ENCODE measurements at places on chromosomes 2 and 18.

GRCh38 chr2:103880081-103880834 lies 973.7 kb upstream of the POU3F3 start:
- no peak for DNase-seq

DNA sequence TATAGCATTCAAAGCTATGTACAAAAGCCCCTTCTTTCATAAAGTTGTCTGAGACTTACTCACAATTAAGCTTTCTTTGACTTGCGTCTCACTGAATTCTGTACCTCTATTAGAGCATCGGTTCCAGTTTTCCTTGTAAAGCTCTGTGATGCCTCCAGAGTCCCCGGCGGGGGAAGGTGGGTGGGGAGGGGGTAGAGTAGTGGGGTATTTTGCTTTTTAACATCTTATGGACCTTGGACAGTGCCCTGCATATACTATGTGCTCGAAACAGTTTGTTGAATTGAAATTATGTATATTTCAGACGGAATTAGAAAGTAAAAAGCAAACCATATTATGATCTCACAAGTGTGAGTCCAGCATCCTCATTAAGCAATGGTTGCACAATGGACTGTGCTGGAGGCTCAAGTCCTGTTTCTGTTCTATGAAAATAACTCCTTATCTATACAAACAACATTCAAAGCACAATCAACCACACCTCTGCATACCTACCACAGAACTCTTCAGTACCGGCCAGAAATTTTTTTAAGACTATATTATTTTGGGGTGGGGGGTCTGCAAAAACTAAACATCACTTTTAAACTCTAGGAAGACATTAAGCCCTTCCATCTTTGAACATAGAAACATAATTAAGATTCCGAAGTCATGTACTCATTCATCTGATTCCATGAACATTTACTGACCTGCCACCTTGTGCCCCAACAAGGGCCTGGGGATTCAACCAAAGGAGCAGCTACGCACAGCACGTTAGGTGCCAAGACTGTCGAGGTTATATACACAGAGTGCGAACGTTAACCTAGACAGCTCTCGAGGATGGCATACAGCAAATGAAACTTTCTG lies 908 bp downstream of the STAT1 start:
- peak; percentile 84 for DNase-seq

- peak; percentile 65 for DNase-seq
Measured at GRCh38 chr2:169771021-169771420, 27.6 kb upstream of the SSB start.

DNA sequence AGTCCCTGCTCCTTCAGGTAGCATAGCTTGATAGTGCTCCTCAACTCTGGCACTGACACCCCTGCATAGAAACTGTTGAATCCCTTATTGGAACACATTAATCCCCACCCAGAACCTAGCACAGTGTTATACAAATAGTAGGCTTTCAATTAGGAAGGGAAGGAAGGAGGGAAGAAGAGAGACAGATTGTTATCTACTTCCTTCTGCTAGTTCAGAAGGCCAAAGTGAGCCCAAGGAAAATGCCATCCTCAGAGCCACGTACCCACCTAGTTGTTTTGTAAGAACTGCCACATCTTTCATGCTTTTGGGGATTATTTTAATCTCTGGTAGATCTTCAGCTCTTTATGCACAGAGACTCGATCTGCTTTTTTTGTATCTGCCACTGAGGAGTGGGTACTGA lies 75.1 kb downstream of the CLHC1 start:
- no peak for DNase-seq

- peak; percentile 40 for DNase-seq
Measured at GRCh38 chr2:35410431-35411061, 945.0 kb upstream of the CRIM1 start.

- DNase-seq = no peak
Measured at GRCh38 chr18:58896734-58897508, 32.2 kb downstream of the ZNF532 start.

- DNase-seq = no peak
Measured at GRCh38 chr18:23137097-23137635, 1.9 kb downstream of the CABLES1 start.

- DNase-seq = peak; percentile 85
Measured at GRCh38 chr2:202033317-202034248, at the start of gene FZD7. FZD7 (plus strand) TSS chr2:202033855; CDS start chr2:202034648, 793 bp downstream.

DNA sequence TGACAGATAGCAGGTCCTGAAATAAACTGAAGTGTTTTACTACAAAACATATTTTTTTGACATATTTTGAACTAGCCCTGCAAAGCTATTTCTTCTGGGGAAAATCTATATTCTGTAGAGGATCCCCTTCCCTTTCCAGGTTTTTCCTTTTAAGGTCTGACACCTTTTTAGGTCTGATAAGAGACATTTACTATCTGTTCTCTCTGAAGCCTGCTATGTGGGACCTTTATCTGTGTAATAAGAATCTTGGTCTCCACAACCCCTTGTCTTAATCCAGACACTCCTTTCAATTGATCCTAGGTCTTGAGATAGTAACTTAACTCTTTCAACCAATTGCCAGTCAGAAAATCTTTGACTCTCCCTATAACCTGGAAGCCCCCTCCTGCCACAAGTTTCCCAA lies 5.5 kb upstream of the PDK1 start:
- no peak for DNase-seq

- no peak for DNase-seq
Measured at GRCh38 chr2:85717308-85718008, 23.3 kb downstream of the GNLY start.

DNA sequence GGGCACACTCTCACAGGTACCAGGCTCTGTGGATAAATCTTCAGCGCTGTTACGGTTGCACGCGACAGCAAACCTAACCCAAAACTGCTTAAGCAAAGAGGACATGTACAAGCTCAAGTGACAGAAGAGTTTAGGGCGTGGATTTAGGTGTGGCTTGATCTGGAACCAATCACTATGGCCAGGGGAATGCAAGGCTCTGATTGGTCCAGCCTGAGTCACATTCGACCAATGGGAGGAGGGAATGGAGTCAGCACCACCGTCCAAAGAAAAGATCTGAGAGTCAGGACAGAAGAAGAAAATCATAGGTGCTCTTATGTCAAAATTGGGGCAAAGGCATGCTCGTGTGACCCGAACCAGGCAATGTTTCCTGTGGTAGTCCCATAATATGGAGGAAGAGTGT lies 139.0 kb downstream of the TRIM43 start:
- DNase-seq = no peak

DNA sequence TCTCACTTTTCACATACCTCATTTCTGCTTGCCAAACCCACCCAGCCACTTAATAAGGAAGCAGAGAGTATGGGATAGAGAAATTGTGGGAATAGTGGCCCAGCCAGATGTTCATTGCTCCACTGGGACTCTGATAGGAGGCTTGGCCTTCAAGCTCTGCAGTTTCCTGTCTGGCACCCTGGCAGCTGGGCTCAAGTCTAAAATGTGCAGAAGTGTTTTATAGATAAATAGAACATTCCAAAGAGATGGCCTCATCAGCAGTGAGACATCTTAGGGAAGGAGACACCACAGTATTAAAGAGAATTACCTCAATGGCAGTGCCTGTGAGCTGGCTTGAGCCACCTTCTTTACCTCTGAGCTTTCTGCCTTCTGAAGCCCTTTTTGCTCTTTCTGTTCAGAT lies 24.7 kb downstream of the COPS7B start:
- no peak for DNase-seq

GRCh38 chr18:51582551-51582950 lies 385.1 kb upstream of the MEX3C start:
- DNase-seq = no peak

- no peak for DNase-seq
Measured at GRCh38 chr2:213161759-213162515, 10.5 kb upstream of the IKZF2 start.

DNA sequence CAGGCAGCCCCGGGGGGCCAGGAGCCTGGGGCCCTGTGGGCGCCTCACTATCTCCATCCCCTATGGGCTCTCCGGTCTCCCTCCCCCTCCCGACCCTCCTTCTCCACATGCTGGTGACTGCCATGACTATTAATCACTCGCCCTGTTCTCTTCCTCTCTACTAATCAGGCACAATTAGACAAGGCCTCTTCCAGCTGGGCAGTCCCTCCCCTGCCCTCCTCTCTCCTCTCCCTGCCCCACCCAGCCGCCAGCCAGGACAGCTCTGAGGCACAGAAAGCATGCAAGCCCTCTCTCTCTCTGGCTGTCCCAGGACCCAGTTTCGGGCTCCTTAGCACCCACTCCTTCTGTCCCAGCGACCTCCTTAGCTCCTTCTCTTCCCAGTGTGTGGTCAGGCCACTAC lies 5.8 kb downstream of the ASIC4 start:
- no peak for DNase-seq

DNA sequence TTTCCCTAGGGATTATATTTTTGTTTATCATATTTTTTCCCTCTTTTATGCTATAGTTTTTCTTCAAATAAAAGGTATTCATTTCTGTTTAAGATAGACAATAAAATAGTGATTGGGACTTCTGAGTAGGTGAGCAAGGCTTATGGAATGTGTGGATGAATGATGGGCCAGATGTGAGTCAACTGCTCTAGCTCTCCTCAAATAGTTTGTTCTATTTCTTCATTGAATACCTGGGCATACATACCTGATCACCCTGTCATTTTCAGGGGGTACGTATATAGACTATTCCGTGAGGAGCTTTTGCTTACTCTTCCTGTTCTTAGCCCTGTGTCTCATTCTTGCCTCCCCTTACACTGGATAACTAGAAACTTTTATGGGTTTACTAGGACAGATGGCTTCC lies 41.9 kb downstream of the BABAM2 start:
- no peak for DNase-seq

- no peak for DNase-seq
Measured at GRCh38 chr2:240460781-240461431, 25.4 kb downstream of the GPC1 start.

DNA sequence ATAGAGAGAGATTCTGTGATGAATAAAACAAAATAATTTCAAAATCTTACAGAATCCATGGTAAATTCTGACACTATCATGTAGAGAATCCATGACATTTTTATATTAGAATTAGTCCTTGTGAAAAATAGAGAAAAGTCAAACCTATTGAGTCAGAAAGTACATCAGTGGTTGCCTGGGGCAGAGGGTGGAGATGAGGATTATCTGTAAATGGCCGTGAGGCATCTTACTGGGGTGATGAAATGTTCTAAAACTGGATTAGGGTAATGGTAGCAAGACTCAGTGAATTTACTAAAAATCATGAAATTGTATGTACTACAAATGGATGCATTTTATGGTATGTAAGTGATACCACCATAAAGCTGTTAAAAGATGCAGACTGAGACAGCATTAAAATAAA lies 323.1 kb downstream of the SLC8A1 start:
- no peak for DNase-seq

- DNase-seq = no peak
Measured at GRCh38 chr2:182870227-182870626, 3.8 kb upstream of the FRZB start.

DNA sequence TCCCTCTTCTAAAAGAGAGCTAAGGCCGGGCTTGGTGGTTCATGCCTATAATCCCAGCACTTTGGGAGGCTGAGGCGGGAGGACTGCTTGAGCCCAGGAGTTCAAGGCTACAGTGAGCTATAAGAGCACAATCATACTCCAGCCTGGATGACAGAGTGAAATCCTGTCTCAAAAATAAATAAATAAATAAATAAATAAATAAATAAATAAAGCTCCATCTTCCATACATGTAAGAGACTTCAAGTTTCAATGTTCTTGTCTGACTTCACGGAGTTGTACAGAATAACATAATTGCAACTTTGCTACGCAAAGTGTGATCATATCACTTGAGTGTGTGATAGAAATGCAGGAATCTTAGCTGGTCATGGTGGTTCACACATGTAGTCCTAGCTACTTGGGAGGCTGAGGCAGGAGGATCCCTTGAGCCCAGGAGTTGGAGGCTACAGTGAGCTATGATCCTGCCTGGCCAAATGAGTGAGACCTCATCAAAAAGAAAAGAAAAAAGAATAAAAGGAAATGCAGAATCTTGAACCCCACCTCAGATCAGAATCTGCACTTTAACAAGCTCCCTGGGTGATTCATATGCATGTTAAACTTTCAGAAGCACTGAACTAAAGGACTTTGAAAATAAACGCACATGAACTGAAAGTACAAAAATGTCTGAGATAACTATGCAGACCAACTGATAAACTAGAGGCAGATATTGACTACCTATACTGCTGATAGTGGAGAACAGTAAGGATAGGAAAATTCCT lies 123.7 kb upstream of the SP3 start:
- DNase-seq = no peak

DNA sequence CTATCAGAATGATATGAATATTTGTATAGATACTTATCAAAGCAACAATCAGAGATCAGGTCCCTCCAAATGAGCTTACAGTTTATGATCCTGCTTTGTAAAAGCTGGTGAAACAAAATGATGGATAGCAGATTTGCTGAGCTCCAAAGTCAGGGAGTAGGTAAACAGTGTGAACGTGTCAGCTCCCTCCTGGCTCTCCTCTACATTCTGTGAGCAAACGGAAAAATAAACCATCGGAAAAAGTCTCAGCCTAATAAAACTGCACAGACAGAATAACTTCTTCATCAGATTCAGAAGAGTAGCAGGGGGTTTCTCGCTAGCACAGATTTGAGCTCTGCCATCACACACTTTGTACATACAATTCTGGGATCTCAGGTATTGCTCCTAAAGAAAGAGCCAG lies 51.3 kb downstream of the BCL11A start:
- DNase-seq = no peak

DNA sequence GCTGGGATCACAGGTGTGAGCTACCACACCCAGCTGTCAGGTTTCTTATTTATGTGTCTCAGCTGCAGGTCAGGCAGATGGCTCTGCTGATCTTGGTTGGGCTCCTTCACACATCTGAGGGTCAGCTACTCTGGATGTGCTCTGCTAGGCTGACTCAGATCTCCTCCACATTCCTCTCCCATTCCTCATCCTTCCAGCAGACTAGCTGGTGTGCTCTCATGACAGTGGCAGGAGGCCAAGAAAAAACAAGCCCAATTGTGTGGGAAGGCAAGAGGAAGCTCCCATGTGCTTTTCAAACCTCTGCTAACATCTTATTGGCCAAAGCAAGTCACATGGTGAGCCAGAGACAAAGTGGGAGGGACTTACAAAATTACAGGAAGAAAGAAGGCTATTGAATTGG lies 11.7 kb upstream of the MSH6 start:
- DNase-seq = peak; percentile 60

- DNase-seq = no peak
Measured at GRCh38 chr18:60020107-60020925, 120.5 kb downstream of the PMAIP1 start.

DNA sequence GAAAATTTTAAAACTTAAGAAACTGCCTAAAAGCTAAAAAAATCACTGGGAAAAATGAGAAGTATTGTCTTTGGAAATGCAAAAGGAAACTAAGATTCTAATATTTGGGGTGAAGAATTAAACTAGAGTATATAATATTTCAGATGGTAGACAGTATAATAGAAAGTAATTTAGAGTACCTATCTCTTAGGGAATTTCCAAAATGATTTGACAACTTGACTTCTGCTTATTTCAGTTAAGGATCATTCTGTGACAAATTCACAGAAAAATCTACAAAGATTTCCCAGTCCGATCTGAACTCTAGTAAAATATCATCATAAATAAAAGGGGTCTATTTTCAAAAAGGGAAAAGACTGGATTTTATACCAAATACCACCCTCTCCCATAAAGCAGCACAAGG lies 99.6 kb downstream of the ATAD2B start:
- peak; percentile 37 for DNase-seq
